B cell (primary cell): ENCODE measurements at places on chromosomes 7 and 10. TPM values are rescaled to one million over a fixed set of nuclear protein-coding genes. Genes with fewer than 3 reads are reported as not detected.

The FRMD4A gene
- total RNA-seq: 3.4 and 4.7 TPM in 2 replicates

The CTAGE15 gene
- not detected in 2 replicates for total RNA-seq

The NAT16 gene
- total RNA-seq: not detected in 2 replicates

The MSMB gene
- not detected in 2 replicates for total RNA-seq

The TMEM225B gene
- total RNA-seq: 0.86 and 1.6 TPM in 2 replicates

The ABCC2 gene
- total RNA-seq: 6.1 and 7.0 TPM in 2 replicates

The ANKRD16 gene
- 12.6 and 13.1 TPM in 2 replicates for total RNA-seq

The TPST1 gene
- total RNA-seq: 11.3 and 13.0 TPM in 2 replicates

The SYT15B gene
- not detected in 2 replicates for total RNA-seq

The SHH gene
- total RNA-seq: not detected in 2 replicates

The CHRM2 gene
- total RNA-seq: not detected in 2 replicates

The GSAP gene
- total RNA-seq: 200 and 207 TPM in 2 replicates

The ZNF365 gene
- 0.17 and 0.34 TPM in 2 replicates for total RNA-seq

DNA sequence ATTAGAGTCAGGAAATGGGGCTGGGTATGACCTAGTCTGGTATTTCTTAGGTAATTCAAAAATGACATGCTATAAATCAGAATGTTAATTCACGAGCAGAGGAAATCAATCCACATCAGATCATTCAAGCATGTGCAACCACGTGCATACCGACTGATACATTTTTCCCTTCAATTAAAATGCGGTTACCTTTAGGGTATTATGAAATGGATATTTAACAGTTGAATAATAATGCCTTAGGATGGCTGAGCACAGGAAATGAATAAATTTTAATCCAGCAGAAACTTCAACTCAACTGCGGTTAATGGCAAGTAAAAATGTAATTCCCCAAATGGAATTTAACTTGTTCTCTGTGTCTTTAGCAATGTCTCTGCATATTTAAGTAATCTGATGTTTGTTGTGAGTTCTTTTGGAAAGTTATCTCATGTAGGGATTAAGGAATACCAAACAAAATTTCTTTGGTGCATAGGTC is 9.2 kb downstream of the CPA2 start:
- no peak for DNase-seq

DNA sequence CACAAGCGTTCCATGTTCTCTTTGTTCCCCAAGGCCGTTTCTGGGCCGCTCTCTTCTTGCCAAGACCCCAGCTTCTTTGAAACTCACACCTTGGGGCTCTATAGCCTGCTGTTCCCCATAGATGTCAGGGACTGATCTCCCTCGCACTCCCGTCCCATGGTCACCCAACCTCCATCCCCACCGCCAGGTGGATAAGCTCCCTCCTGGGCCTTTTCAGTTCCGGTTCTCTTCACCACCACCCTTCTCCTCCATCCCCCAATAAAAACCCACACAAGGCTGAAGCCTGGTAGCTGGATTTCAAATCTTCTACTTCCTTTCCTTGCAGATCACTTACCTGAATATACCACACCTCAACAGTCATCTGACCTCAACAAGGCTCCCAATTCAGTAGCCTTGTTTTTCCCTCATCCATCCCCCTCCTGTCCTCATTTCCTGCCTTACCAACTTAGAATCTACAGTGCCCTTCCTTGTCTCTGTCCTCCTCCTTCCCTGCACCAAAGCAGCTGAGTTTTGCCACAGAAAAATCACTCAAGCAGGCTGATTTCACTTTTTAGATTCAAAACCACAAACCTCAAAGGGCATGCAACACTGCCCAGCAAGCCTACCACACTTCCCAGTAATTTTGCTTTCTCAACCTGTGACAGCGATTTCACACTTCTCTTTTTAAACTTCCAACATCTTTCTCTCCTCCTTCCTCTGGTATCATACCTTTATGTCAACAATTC is 7.7 kb downstream of the SLC37A3 start:
- peak; percentile 84 for DNase-seq

DNA sequence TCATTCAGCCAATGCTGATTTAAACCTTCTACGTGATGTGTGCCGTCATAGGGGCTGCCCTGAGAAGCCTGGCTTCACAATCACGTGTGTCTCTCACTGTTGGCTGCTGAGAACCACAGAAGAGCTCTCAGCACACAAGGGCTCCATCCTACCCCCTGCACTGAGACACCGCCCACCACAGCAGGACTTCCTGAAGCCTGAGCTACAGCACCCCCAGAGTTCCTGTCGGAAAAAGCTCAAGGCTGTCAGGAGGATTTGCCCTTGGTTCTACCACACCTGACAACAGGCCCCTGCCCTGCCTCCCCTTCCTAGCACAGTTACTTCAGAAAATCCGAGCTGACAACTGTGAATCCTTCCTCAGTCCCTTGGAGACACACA is 191.9 kb downstream of the MAD1L1 start:
- DNase-seq: peak; percentile 49

- DNase-seq: no peak
These were observed 95.0 kb downstream of the MKI67 start for GRCh38 chr10:128031216-128031615.

DNA sequence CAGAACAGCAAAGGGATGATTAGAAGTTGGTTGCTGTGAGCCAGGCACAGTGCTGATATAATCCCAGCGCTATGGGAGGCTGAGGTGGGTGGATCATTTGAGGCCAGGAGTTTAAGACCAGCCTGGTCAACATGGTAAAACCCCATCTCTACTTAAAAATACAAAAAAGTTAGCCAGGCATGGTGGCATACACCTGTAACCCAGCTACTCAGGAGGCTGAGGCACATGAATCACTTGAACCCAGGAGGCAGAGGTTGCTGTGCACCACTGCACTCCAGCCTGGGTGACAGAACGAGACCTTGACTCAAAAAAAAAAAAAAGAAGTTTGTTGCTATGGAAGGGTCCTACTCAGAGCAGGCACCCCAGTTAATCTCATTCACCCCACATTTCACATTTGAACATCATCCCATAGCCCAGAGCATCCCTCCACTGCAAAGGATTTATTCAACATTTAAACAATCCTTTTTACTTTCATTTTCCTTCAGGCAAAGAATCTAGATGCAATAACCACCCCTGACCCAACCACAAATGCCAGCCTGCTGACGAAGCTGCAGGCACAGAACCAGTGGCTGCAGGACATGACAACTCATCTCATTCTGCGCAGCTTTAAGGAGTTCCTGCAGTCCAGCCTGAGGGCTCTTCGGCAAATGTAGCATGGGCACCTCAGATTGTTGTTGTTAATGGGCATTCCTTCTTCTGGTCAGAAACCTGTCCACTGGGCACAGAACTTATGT is 4.1 kb downstream of the IL6 start:
- DNase-seq: no peak

DNA sequence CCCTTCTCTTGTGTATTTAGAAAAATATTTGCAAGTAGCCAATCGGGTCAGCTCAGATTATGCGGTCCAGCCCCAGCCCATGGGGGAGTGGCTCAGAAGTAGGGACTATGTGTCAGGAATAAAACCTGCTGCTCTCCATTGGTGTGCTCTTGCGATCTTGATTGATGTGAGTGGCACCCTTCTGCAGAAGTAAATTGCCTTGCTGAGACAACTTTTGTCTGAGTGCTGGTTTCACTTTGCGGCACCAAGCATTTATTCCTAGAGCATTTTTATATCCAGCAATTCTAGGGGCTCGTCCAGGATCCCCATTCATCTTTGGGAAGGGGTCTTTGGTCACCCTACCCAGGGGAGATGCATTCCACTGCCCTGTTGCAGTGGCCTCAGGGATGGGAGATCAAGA is 26.1 kb upstream of the FAM221A start:
- DNase-seq: no peak

DNA sequence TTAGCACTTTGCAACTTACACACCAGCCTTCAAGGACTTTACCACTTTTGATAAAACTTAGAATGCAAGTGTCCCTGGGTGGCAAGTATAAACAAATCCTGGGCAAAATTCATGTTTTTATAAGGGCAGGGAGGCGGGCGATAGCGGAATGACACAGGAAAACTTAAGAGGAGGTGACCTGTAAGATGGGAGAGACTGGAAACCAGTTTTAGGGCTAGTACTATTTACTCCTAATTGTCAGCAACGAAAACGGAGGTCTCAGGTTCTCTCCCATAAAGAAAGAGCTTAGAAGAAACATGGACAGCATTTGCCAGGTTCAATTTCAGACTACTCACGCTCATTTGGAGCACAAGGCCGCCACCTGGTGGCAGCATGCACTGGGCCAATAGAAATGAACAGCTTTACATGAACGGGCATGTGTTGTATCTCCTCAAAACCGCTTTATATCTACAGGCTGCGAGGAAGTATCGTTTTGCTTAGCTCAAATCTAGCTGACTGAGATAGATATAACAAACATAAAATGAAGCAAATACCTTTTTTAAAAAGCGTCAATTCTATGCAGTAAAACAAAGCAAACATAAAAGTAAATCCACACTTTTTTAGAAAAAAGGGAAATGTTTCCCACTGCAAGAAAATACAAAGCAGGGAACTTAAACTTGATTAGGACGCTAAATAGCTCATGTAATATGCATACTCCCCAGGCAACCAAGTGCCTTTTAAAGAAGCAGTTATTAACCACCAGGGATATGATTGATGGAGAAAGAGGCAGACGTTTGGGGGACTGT is 37.6 kb upstream of the SVOPL start:
- peak; percentile 63 for DNase-seq

- DNase-seq: no peak
These were observed 353.4 kb downstream of the TNS3 start for GRCh38 chr7:47228386-47229014.

- no peak for DNase-seq
These were observed 191.3 kb upstream of the KLF14 start for GRCh38 chr7:130925136-130925794.

DNA sequence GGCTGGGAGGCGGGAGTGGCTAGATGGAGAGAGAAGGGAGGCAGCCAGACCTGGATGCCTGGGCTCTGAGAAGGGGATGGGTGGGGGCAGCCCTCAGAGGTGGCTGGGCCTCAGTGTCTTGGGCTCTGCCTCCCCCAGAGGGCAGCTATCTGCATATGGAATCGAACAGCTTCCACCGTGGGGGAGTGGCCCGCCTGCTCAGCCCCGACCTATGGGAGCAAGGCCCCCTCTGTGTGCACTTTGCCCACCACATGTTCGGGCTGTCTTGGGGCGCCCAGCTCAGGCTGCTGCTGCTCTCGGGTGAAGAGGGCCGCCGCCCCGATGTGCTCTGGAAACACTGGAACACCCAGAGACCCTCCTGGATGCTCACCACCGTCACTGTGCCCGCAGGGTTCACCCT is 3.3 kb downstream of the ZAN start:
- DNase-seq: no peak

- no peak for DNase-seq
These were observed 92.6 kb downstream of the MAPK8 start for GRCh38 chr10:48399056-48399541.

DNA sequence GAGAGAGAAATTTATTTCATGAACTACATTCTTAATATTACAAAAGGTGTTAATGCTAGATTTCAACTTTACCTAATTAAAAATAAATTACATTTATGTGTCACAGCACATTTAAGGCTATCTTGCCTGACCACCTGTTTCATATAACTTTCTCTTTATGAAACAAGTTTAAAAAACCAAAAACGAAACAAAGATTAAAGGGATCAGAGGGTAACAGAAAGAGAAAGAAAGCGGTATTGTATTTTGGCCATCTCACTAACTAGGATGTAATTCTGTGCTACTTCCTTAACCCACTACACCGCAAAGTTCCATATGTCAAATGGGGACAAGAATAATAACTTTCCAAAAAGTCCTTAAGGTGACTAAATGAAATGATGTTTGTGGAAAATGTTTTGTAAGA is 6.3 kb upstream of the RHOBTB1 start:
- no peak for DNase-seq

- DNase-seq: no peak
These were observed 11.7 kb downstream of the SLC39A12 start for GRCh38 chr10:17963431-17963830.

DNA sequence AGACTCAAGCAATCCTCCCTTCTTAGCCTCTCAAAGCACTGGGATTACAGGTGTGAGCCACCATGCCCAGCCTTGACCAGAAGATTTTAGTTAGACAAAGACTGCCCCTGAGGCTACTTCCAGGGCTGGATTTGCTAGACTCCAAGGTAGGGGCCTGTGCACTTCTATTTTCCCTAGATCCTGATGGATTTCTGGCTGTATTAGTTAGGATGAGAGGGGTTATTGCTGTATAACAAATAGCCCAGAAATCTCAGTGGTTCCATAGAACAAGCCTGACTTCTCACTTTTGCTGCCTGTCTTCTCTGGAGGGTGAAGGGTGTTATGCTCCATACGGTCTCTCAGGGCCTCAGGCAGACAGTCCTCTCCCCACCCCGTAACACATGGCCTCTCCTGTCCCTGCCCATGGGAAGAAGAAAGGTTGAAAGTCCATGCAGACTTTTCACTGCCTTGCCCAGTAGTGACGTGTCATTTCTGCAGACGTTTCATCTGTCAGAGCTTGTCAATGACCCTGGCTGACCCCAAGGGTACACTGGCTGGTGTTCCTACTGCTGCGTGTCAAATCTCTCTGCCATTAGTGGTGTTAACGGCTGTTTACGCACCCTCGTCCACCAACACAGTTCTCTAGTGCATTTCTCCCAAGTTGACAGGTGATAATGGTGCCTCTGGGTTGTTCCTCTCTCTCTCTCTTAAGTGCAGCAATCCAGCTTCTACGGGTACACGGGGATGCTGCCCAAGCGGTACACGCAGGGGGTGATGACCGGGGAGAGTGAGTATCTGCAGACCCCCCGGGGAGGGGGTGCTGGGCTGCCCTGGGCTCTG is 11.6 kb downstream of the SLC29A4 start:
- no peak for DNase-seq

GRCh38 chr7:40647719-40648118 is 512.9 kb downstream of the SUGCT start:
- no peak for DNase-seq

GRCh38 chr7:212754-213153 is 20.4 kb downstream of the FAM20C start:
- DNase-seq: no peak

GRCh38 chr7:154892459-154892858 is 110.5 kb downstream of the PAXIP1 start:
- DNase-seq: no peak

- no peak for DNase-seq
These were observed 178.2 kb upstream of the SORCS1 start for GRCh38 chr10:107342711-107343110.

DNA sequence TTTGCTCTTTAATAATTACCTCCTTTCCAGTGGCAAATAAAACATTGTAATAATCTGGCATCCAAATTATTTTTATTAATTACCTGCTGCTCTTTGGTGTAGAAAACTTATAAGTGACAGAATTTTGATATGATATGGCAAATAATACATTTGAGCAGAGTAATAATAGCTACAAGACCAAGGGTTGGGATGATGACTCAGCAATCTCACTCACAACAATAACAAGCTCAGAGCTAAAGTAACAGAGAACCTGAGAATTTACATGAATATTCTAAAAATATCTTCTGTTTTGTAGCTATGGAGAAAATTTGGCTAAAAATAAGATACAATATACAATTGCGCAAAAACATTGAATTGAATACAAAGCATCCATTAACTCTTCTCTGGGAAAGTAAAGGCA is 480.8 kb upstream of the COBL start:
- no peak for DNase-seq

DNA sequence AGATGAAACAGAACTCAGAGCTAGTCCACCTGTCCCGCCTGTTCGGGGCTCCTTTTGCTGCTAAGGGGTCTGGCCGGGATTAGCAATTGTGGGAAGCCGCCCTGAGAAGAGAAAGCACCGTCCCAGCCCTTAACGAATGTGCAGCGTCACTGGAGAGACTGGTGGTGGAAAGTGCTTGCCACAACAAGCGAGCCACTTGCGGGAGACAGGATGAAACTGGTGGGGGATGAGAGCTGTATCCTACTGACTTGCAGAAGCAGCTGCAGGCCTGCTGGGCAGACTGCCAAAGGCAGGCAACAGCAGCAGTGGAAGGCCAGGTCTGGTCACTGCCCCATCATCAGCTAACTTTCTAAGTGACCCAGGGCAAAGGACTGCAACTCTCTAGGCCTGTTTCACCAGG is 95.4 kb downstream of the FAM53B start:
- no peak for DNase-seq
